ENCODE measurements at places on chromosomes 6 and 20.

- no peak for DNase-seq
Measured at GRCh38 chr6:75855052-75855451, 106.0 kb downstream of the MYO6 start.

DNA sequence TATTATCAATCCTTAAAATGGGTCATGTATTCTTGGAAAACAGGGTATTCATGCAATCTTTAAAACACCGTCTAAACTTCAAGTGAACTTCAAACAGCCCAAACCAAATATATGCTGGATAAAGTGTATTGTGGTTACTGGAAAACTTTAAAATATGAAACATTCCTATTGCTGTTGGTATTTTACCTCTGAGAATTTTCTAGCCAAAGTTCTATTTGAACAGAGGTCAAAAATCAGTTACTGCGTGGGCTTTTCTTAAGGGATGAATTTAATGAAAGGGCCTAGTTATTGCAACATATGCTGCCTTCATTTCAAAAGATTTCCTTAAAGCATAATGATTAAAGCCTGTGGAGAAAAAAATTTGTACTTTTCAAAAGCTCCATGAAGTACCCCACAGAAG, 436.0 kb downstream of the PLCB1 start:
- DNase-seq, result no peak

- no peak for DNase-seq
Measured at GRCh38 chr20:12318043-12318442, 400.4 kb downstream of the BTBD3 start.

DNA sequence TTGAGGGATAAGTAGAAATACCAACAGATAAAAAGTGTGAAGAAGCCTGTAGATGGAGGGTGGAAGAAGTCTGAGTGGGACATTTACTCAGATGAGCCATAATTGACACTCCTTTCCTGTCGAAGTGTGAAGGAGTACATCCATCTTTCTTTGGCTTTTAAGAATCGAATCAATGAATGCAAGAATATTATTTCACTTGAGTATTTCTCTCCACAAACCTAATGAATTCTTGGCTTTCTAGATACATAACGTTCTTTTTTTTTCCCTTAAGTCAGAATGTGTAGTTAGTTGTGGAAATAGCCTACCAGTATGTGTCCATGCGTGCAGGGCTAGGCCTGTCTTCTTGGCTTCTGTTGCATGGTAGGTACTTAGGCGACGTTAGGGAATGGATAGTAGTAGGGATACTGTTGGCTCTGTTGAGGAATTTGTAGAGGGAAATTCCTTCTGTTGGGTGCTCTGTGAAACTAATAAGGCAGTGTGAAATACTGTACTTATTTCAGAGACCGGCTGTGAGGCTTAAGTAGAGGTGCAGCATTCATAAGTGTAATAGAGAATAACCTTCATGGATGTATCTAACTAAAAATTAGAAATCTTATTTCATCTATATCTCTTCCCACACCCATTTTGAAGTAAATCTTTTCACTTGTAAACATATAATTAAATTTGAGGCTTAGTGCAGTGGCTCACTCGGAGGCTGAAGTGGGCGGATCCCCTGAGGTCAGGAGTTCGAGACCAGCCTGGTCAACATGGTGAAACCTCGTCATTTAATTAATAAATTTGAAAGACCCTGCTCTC, 1.5 kb downstream of the RPS18 start:
- DNase-seq, result no peak

- no peak for DNase-seq
Measured at GRCh38 chr6:108211671-108212070, 45.8 kb downstream of the NR2E1 start.

- DNase-seq, result no peak
Measured at GRCh38 chr6:88867841-88868731, 95.3 kb downstream of the RNGTT start.

- no peak for DNase-seq
Measured at GRCh38 chr20:43358811-43359210, 98.9 kb upstream of the SRSF6 start.

DNA sequence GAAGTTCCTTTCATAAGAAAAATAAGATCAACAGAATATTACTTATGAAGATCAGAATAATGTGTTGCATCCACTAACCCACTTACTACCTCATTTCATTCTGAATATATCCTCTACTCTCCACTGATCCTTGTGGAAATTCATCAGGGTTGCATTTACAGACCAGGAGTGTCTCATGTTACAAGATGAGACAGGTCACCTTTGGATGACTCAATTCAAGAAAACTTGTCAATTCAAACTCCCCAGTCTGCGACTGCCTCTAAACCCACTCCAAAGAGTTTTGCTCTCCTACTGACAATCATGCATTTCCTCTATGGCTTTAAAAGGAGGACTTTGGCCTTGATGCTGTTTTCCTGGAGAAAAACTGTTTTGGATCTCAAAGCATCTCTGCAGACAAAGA, 68.4 kb downstream of the ID4 start:
- DNase-seq, result no peak

GRCh38 chr6:74161380-74161779, 465.4 kb downstream of the CD109 start:
- no peak for DNase-seq

DNA sequence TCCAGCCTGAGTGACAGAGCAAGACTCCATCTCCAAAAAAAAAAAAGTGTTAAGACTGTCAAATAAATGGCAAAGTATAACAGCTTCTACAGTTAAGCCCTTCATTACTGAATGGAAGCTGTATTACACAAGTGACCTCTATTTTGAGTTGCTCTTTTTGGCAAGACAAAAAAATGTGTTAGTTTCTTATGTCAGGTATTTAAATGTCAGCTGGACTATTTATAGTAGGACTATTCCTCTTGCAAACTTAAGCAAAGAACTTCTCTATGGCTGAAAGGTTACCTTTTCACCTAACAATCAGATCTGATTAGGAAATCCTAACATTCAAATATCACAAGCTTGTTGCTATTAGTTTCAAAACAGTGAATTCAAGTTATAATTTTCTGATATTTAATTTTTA, 12.4 kb downstream of the UBE2V1 start:
- DNase-seq, result no peak

Data from T-helper 9 cell (primary cell).